ENCODE measurements at places on chromosomes 7 and 10.
A peak's percentile ranks its signal among the peaks of the same experiment; 100 is the strongest.

GRCh38 chr7:66430164-66430545, 198.5 kb upstream of the KCTD7 start:
- DNase-seq: no peak

GRCh38 chr10:4648999-4649398, 177.0 kb upstream of the AKR1E2 start:
- no peak for DNase-seq

- no peak for DNase-seq
Measured at GRCh38 chr7:18667466-18667865, 171.9 kb downstream of the HDAC9 start.

GRCh38 chr10:127276794-127277462, 80.5 kb upstream of the INSYN2A start:
- no peak for DNase-seq

GRCh38 chr10:128384831-128385230, 258.6 kb upstream of the MKI67 start:
- no peak for DNase-seq

DNA sequence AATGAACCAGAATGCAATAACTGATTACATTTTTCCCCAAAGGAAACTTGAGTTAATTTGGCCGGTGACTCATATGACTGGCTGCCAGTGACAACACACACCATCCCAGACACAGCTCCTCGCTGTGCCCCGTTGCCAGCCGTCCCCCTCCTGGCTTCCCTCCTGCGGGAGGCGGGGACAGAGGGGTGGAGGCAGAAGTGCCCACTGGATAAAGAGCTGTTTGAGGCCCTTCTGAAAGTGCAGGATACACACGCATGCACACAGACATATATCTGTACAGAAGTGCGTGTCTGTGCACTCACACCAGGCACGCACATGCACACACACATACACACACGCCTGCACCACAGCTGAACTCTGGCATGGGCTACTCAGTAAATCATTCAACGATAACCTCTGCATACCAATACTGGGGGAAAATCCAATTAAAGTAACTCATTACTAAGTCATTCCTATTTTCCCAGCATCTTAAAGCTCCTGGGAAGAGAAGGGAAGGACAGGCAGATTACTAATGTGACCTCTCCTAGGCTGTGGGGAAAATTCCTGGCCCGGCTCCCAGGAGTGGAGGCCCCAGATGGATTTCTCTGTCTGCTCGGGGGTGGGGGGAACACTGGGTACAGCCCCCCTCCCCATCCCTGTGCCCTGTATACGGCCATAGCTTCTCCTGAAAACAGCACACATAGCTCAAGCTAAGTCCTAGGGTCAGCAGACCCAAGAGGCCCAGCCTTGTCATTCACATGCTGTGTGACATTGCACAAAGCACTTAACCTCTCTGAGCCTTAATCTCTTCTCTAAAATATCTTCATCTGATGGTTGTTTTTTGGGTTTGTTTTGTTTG, 52.3 kb upstream of the MYL10 start:
- no peak for DNase-seq

DNA sequence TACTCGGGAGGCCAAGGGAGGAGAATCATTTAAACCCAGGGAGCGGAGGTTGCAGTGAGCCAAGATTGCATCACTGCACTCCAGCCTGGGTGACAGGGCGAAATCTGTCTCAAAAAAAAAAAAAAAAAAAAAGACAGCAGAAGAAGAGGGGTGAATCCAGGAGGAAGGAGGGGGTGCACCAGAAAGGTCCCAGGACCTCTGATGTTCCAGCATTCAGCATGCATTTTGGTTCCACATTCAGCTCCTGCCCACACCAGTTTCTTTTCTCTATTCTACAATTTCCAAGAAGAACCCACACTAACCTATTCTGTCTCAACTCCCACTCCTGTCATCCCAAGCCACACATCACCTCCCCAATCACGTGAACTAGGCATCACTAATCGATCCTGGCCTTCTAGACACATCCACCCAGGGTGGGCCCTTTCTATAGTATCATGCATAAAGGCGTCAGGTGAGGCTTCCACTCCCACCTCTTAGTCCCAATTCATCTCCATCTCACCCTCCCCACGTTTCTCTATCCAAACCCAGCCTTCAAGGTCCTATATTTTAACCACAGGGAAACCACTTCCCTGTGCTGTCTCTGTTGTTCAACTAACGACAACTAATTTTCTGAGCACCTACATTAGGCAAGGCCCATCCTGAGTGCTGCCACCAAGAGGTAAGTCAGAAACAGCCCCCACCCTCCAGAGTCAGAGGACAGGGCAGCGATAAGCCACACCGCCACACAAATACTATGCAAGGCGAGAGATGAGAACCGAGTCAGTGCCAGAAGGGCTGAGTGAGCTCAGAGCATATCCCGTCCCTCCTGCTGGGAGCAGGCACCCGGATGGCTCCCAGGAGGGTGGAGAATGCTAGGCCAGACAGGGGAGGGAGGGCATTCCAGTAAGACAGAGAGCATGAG, 2.2 kb downstream of the ANXA11 start:
- peak; percentile 91 for DNase-seq

DNA sequence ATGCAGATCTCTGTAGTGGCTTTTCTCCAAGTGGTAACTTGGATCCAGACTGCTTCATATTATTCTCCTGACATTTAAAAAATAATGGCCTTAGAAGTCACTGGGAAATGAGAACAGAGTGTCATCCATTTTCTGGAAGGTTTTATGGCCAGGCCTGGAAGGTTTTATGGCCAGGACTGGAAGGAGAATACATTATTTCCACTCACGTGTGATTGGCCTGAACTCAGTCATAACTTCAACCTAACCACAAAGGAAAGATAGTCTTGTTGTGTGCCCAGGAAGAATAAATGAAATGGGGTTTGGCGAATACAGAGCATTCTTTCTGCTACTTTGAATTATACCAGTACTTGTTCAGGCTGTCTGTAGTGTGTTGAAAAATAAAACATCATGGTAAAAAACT, 360.9 kb downstream of the GPAM start:
- DNase-seq: no peak

DNA sequence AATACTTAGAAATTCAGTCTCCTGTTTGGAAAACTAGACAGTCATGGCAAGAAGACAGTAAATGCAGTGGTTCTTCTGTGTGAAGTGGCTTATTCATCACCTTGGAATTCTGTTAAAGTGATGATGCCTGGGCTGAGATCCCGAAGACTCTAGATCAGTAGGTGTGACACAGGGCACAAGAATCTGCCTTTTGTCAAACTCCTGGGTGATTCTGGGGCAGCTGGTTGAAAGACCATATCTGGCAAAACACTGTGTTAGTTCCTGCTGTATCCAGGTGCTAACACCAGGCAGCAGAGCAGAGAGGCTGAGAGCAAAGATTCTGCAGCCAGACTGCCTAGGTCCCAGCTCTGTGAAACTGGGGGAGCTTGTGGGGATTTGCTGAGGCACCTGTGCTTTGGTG, 26.5 kb downstream of the MRC1 start:
- DNase-seq: no peak

- DNase-seq: no peak
Measured at GRCh38 chr7:116218051-116218645, 7.8 kb downstream of the TES start.

- no peak for DNase-seq
Measured at GRCh38 chr7:7989616-7990440, 21.2 kb downstream of the GLCCI1 start.

DNA sequence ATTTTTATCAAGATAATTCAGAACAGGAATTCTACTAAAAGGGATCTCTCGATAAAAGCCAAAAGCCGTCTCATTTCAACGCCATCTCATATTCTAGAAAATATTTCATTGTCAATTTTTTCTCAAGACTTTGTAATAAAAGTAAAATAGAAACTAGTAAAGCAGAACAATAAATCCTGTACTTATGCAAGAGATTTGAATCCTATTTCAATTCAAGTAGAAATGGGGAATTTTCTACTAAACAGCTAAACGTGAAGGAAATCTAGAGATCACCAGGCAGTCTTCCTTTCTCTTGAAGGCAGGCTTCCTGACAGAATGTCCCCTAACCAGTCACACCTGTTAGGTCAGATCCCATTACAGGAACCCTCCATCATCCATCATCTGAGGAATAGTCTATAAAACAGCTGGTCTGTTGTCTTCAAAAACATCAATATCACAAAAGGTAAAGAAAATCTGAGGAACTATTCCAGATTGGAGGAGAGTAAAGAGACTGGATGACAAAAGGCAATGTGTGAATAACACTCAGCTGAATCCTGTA, 23.7 kb downstream of the USP6NL start:
- DNase-seq: no peak

DNA sequence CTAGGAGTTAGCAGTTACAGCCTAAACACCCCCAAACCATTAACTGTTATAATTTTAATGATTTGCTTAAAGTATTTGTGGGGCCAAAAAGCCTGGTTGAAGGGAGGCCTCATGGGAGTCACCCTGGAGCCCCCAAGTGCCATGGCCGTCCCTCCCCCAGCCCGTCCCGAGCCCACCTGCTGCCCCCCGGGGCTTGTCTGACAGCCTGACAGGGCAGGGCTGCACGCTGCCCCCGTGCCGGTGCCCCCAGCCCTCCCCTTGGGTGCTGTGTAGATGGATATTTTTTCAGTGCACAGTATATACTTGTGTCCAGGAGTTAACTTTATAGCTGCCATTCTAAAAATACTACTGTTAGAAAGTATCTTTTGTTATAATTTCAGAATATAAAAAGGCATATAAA, 108.4 kb downstream of the CYTH3 start:
- DNase-seq: no peak

DNA sequence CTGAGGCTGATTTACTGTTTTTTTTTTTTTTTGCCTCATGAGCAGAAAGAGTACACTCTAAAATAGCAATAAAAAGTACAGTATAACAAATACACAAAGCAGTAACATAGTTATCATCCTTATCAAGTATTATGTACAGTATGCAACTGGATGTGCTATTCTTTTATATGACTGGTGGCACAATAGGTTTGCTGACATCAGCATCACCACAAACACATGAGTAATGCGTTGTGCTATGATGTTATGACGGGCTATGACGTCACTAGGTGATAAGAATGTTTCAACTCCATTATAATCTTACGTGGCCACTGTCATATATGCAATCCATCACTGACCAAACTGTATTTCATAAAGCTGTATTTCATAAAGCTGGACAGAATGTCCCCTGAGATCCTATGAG, 189.2 kb upstream of the GLI3 start:
- DNase-seq: no peak

DNA sequence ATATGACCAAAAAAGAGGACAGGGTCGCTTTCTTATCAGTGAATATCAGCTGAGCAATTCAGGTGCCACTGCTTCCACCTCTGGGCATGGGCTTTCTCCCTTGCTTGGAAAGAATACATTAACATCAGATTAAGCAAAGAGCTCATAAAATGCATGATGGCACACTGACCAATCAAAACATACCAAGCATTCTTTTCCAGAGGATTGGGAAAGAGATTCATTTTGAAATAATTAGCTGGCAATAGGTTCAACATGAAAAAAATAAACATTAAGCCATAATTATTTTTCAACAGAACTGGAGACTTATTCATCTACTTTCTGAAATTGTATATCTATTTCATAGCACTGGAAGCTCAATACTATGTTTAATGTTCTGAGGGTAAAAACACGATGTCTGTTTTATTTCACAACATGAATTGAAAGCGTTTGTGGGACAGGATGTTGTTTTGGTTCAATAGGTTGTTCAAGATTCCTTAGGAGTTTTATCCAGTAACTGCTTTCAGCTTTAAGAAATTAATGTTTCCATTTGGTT, 53.2 kb downstream of the TFAM start:
- DNase-seq: no peak

DNA sequence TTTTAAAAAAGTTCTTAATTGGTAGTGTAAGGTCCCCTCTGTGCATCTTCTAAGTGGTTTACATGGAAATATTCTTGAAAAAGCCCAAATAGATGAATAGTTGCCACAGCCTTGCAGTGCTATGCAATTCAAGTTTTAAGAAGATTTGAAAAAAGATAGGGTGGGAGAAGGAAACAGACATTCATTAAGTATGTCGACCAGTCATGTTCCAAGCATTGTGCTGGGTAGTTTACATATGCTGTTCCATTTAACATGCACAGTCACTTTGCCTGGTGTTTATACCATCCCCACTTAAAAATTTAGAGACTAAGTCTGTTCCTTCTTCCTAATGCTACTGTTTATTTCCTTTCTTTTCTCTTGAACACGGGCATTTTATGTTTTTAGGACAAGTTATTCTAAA, 28.1 kb upstream of the NAMPT start:
- no peak for DNase-seq

DNA sequence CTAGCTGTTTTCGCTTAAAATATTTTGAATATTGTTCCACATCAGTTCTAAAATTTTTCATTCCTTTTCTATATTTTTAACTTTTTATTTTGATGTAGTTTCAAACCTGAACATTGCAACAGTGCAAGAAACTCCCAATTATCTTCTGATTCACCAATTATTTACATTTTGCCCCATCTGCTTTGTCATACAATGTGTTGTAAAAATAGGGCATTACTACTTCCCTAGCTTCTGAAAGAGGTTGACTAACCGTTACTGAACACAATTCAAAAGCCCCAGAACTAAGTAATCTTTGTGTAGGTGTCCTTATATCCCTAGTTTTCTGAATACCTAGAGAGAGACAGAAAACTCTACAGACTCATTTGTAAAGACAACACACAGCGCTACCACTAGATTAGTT, 86.7 kb downstream of the AVL9 start:
- no peak for DNase-seq

GRCh38 chr10:26528048-26528447, 89.9 kb downstream of the APBB1IP start:
- DNase-seq: no peak

GRCh38 chr7:7565746-7566650, 686 bp upstream of the MIOS start:
- DNase-seq: no peak

- DNase-seq: no peak
Measured at GRCh38 chr7:68440866-68441265, 1157.4 kb upstream of the AUTS2 start.

DNA sequence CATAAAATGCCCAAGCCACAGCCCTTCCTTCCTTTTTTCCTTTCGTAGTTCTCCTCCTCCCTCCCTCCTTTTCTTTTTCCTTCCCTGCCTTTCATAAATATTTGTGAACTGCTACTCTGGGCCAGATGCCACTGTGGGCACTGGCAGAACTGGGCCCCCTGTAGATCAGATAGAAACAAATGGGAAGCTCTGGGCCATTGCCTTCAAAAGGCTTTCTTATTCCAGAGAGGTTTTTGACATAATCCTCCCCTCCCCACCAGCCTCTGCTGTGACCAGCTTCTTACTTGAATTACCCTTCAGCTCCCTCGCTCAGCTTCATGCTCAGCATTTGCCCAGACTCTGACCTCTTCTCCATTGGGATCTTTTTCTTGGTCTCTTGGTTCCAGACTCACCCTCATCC, 886.8 kb downstream of the LRMDA start:
- no peak for DNase-seq

DNA sequence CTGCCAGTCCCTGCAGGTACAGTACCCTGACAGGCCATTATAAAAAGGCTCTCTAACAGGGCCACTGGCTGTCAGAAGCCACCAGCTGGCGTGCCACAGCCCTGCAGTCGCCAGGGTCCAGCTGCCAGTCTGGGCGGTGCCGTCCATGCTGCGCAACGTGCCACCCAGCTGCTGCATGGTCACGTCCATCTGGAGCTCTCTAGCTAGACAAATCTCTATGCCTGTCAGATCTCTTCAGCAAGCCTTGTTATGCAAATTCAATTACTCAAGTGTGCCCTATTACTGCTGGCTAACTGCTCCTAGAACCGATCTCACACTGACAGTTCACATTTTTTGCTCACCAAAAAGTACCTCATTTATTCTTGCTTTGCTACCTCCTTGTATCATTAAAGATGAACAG, 75.9 kb downstream of the HIBADH start:
- DNase-seq: no peak

All from T-helper 2 cell (primary cell).